ENCODE measurements at places on chromosomes 2 and 18. TPM values are rescaled to one million over a fixed set of nuclear protein-coding genes. Genes with fewer than 3 reads are reported as not detected.

DNA sequence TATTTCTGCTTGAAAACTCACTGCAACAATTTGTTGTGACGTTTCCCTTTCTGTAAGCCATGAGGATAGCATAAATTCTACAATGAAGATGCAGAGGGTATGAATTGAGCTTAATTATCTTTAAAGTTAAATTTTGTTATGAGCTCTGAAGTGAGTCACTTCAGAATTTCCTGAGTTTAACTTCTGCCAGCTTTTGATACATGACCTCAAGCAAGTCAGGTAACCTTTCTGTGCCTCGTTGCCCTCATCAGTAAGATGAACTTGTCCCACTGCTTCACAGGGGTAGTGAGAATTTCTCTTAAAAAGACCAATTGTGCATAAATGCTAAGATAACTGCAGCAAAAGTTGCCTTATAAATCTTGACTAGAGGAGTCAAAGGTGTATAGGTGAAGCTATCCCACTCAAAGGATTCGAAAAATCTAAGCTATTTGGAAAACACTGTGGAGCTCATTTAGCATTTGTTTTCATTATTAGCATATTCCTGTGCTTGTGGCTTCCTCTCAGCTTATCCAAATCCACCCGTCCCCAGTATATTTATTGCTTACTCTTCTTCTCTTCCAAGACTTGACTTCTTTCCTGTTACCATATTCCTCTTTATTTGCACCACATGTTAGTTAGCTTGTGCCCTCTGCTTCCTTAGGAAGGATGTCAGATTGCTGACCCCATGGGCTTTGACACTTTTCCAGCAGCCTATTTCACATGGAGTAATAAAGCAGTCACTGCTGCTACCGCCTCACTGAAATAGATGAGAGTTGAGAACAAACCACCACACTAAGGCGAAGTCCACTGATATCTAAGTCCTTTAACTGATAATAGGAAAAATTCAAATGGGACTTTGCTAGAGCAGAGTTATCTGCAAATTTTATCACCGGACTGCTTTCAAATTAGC, 428.6 kb downstream of the ERBB4 start:
- no peak for DNase-seq

DNA sequence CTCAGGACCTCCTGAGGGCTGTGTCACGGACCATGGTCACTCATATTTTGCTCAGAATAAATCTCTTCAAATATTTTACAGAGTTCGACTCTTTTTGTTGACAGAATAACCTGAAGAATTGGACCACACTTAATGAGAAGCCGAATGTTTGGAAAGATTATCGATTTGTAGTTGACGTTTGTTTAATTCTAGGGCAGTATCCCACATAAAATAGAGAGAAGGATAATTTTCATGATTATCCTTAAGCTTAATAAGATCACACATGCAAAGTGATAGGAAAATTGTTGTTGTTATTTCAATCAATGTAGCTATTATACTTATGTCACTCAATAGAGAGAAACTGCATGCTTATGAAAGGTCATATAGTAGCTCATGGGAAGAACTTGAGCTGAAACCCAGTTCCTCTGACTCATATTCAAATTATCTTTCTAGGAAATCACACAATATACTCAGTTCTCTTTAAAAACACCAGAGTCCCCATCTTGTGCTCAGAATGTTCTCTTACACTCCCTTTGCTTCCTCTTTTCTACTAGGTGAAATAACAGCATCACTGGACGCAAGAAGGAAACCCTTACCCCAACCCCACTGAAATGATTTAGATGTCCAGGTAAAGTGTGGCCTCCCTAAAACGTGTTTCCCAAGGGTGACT, 982.1 kb downstream of the TSN start:
- DNase-seq, result peak; percentile 9

GRCh38 chr18:45355944-45356520, 259.2 kb upstream of the SLC14A2 start:
- no peak for DNase-seq

GRCh38 chr18:33375829-33376228, 64.7 kb downstream of the CCDC178 start:
- DNase-seq, result no peak

DNA sequence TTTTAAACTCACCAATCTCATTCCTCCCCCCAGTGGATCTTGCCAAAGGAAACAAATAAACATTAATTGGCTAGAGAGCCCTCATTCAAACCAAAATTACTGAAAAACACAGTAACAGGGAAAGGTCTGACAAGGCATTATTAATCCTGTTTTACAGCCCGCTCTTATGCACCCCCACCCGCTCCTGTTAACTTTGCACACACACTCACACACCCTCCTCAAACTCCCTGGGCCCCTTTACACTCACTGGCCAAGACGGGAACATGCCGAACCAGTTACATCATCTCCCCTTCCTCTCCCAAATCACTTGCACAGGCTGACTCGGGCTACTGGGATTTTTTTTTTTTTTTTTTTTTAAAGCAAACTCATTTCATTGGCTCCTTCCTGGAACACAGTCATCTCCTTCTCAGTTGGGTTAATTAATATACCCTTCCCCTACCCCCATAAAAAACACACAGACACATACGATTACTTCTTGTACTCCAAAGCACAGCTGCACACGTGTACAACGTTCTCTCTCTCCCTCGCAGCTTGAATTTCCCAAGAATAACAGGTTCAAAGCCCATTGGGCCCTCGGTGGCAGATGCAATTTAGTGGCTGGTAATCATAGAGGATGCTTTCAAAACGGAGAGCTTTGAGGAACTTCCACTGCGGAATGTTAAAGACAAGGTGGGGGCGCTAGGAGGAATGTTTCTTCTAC, 31.8 kb downstream of the KLF7 start:
- peak; percentile 95 for DNase-seq

GRCh38 chr18:11953113-11953512, 28.2 kb upstream of the IMPA2 start:
- DNase-seq, result no peak

GRCh38 chr2:9001778-9002177, 1.7 kb downstream of the MBOAT2 start:
- DNase-seq, result no peak

GRCh38 chr2:47897883-47898731, 8.2 kb downstream of the FBXO11 start:
- no peak for DNase-seq

- DNase-seq, result peak; percentile 39
Observed at GRCh38 chr18:9513971-9514512, 38.7 kb downstream of the RALBP1 start.

DNA sequence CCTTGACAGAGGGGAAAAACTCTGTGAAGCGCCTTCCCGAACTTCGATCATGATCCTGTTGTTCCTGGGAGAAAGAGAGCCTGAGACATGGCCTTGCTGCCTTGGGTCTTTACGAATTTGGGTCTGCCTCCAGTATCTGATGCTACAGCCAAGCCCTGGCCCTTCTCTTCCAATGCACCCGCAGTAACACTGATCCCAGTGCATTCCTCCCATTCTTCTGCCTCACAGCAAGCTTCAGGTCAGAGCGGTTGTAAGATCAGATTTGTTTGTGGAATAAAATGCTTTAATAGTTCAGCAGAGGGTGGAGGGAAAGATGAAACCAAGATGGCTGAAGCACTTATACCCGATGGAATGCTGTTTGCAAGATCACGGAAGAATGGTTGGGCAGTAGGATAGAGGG, 196.7 kb upstream of the SIX2 start:
- DNase-seq, result no peak

DNA sequence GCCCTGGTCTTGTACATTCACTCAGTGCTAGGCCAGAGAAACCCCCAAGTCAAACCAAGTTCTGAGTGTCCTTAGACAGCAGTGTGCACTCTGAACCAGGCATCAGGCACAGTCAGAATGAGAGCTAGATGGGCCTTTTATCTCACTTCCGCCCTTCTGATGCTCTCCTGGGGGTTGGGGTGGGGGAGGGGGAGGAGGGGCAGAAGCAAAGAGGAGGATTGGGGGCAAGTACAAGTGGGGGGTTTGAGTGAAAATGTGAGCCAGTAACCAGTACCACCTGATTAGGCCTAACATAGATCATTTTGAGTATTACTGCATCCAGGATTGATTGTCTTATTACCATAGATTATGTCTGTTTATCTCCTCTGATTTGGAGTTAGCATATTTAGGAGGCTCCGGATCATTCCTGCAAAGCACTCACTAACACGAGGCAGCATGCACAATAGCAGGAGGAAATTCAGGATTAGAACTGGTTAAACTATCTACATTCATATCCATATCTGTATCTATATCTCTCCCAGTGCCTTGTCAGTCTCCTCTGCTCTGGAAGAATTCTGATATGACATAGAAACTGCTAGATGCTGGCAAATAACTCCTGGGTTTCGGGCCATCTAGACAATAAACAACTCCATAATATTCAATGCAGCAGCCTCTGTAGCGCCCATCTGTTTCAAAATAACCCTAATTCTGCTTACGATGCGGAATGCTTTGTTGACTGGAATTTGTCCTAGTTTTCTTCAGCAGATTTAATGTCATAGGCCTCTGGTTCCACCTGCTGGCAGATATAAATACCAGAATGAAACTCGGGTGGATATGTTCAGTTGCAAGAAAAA, 149.1 kb downstream of the RHBDD1 start:
- DNase-seq, result peak; percentile 61

- peak; percentile 36 for DNase-seq
Observed at GRCh38 chr2:136378712-136379595, 261.0 kb upstream of the CXCR4 start.

- DNase-seq, result peak; percentile 23
Observed at GRCh38 chr2:10963155-10963554, 51.4 kb downstream of the KCNF1 start.

- DNase-seq, result no peak
Observed at GRCh38 chr2:3458396-3459184, 60.7 kb downstream of the ADI1 start.

Gene SP140
- 0.17 TPM for polyA plus RNA-seq

Gene UGGT1
- 58.1 TPM for polyA plus RNA-seq

Gene CABLES1
- 5.1 TPM for polyA plus RNA-seq

Gene RNF125
- polyA plus RNA-seq, result 0.67 TPM

Gene PLGLB2
- 1.9 TPM for polyA plus RNA-seq

Gene CFC1
- not detected for polyA plus RNA-seq

Gene TRIB2
- polyA plus RNA-seq, result 23.4 TPM

Gene TMEM247
- polyA plus RNA-seq, result not detected

All from fibroblast of lung (primary cell).